Fibroblast of the aortic adventitia (primary cell): ENCODE measurements at places on chromosomes 5 and 9. TPM values are rescaled to one million over a fixed set of nuclear protein-coding genes. Genes with fewer than 3 reads are reported as not detected.

DNA sequence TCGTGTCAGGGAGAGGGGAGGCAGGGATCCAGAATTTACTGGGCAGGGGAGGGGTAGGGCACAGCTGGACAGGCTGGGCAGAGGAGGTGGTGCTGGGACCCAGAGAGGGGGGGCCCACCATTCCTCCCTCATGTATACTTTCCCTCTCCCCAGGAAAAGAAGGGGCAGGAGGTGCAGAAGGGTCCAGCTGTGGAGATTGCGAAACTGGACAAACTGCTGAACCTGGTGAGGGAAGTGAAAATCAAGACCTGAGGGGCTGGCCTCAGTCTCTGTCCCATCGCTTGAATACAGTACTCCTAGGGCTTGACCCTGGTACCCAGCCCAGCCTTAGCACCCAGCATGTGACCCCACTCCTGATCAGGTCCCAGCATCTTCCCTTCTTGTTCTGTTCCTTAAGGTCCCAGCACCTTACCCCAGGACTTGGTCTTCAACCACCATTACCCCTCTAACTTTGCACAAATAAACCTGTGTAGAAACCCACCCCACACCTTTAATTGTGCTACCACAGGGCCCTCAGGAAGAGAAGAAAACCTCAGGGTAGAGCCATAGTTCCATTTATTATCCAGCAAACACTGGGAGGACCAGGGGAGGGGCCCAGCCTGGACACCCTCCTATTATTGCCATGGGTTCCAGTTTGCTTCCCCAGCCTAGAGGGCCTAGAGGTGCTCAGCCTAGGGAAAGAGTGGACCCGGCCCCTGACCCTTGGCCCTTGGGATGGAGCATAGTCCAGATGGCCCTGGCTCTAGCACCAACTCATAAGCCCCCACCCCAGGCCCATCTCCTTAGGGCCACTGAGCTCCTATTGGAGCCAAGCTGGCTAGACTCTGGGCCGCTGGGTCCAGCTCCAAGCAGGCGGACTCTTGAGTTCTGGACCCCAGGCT lies 2.0 kb downstream of the ENHO start:
- DNase-seq = no peak

GRCh38 chr5:157779221-157779620 lies 35.7 kb downstream of the LSM11 start:
- no peak for DNase-seq

- peak; percentile 67 for DNase-seq
Measured at GRCh38 chr5:14901462-14902051, 30.0 kb upstream of the ANKH start.

- peak; percentile 9 for DNase-seq
Measured at GRCh38 chr9:107833295-107833694, 343.7 kb upstream of the KLF4 start.

DNA sequence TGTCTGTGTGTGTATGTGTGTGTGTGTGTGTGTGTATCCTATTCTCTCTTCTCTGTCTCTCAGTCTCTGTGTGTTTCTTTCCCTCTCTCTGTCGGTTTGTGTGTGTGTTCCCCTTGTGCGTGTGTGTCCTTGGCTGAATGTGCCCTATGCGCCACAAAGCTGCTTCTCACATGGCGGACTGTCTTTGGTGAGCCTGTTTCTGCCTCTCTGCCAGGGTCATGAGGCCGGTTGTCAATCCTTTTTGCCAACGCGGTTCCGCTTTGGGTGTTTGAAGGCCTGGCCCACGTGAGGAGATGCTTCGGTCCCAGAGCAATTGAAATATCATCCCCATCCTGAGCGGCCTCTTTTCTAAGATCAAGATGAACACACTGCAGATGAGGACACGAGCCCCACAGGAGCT lies 476.0 kb downstream of the SPATA31A7 start:
- DNase-seq = no peak

DNA sequence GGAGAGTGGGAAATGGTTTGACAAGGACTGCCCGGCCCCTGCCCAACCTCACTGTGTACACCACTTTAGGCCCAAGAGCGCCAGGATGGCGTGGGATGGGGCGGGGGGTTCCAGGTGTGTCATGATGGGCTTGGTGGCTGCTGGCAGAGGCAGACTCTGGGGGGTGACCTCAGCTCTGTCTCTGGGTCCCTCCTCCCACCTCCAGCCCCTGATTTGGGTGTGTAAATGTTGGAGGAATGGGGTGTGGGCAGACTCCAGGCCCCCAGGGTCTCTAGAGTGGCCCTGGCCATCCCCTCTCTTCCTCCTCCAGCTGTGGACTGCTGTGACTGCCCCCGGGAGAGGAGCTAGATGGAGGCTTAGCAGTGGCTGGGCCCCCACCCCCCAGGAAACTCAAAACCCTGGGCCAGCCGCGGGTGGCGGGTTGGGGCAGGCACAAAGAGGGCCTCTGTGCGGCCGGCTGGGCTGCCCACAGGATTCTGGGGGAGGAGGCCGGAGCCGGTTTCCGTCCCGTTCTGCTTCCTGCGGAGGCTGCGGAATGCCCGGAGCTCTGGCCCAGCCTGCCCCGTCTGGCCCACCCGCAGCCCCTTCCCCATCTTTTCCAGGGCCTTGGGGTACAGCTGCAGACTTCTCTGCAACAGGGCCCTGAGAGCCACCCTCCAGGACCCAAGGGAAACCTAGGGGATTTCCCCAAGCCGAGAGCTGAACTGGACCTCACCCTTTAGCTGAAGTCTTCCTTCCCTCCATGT lies 23.1 kb downstream of the CXXC5 start:
- no peak for DNase-seq

DDX4 gene
- total RNA-seq = not detected in 2 replicates

DNA sequence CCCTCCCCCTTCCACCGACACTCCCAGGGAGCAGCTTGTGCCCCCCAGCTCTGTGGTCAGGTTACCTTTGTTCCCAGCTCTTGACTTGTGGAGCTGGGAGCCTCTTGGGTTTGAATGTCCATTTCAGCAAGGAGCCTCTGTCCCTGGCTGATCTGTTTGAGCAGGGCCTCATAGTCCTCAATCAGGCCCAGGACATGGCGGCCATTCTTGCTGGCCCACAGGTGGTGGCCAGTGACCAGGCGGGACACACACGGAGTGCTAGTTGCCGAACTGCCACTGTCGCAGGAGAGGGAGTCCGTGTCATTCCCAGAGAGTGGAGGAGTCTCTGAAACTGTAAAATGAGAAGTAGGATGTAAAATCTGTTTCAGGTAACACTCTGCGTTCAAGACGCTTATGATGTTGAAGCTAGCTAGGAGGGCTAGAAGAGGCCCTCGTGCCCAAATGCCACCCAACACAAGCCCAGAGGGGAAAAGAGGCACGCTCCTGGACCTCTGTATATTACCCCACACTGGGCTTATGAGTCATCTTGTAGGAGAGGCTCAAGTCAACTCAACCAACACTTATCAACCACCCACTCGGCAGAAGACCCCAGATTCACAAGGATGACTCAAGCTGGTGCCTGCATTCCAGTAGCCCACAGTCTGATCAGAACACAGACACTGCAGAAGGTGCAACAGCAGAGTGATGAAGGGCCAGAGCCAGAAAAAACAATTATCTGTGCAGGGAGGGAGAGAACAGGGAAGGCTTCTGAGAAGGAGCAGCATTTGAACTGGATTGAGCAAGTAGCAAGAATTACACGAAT lies 177.0 kb downstream of the CDK5RAP2 start:
- peak; percentile 87 for DNase-seq

DNA sequence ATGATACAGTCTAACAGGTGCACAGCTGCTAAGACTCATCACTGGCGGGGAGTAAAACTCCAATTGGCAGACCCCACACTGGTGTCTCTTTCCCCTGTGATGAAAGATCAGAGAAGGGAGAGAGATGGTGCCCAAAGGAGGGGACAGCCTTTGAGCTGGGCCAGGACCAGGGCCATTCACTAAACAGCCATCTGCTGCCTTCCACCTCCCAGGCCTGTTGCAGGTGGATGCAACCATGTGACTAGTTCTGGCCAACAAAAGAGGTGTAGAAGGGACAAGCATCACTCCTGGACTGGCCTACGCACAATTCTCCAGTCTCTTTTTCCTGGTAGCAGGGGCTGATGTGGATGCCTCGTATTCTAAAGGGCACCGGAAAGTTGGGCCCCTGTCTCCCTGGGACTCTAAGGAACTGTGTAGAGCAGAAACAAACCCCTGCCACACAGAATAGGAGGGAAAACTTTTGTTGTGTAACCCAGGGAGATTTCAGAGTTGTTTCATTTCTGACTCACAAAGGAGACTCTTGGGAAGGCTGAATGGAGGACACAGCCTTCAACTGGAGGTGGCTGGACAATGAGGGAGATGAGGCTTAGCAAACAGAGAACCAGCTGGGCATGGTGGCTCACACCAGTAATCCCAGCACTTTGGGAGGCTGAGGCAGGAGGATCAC lies 26.9 kb downstream of the TNIP1 start:
- DNase-seq = no peak

DNA sequence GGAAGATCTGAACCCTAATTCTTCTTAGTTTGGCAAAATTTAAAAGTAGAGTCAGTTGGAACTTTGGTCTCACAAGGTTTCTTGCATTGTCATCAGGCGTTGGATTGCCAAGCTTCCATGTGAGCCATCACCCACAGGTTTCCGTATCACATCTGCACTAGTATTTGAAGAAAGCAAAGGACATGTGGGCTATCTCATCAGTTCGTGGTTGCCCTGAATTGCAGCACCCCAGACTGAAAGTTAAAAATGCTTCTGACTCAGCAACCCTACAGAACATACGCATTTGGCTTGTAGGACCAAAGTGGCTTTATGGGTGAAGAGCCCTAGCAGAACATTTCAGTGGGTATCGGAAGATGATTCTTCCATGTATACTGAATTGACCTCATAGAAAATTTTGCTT lies 358.0 kb downstream of the ENC1 start:
- DNase-seq = no peak

GRCh38 chr5:62720031-62720441 lies 141.4 kb downstream of the LRRC70 start:
- no peak for DNase-seq

RFK gene
- 9.6 and 28.7 TPM in 2 replicates for total RNA-seq

DNA sequence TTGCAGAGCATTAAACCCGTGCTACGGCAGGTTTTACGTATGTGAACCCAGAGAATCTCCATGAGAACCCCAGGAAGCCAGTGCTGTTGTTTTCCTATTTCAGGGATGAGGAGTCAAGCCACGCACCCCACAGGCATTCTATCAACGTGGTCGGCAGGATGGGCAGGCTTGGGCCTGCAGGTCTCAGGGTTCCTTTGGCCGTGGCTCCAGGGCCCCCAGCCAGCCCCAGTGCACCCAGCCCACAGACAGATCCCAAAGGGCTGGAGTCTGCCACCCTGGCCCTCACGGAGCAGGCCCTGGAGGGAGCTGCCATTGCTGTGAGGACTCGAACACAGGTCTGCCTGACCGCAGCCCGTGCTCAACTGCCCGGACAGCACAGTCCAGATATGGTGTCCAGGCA lies 77.1 kb upstream of the STXBP1 start:
- no peak for DNase-seq

DNA sequence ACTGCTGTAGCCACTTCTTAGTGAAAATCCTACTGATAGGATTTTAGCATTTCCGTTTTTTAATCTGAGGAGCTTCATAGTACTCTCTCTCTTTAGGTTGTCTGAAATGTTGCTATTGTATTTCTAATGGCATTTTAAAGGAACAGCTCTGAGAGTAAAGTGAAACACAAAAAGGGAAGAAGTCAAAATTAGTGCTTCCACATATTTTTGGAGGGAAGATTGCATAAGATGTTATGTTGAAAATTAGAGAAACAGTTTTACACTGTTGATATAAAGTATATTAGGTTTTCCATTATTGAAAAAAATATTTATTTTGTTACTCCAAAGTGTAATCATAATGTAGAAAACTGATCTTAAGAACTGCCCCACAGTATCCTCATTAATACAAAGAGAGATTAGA lies 525.1 kb downstream of the TAF11L14 start:
- no peak for DNase-seq

IFNB1 gene
- not detected in 2 replicates for total RNA-seq

DNA sequence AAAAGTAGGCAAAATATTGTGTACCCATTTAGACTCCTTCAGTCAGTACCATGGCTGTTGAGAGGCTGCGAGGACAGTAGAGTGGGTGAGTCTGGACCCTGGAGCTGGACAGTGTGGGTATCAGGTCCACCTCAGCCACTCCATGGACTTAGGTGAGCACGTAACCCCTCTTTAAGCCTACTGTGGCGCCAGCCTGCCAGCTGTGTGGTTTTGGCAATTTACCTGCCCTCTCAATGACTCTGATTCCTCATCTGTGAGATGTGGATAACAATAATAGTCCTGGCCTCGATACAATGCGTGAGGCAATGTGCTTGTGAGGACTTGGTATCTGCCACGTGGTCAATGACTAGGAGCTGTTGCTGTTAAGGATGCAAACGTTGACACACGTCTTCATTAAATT lies 17.9 kb downstream of the SLC1A3 start:
- no peak for DNase-seq

GRCh38 chr5:34538026-34538672 lies 118.0 kb upstream of the RAI14 start:
- DNase-seq = peak; percentile 48

- peak; percentile 8 for DNase-seq
Measured at GRCh38 chr5:7902201-7902600, 33.3 kb downstream of the MTRR start.

DNA sequence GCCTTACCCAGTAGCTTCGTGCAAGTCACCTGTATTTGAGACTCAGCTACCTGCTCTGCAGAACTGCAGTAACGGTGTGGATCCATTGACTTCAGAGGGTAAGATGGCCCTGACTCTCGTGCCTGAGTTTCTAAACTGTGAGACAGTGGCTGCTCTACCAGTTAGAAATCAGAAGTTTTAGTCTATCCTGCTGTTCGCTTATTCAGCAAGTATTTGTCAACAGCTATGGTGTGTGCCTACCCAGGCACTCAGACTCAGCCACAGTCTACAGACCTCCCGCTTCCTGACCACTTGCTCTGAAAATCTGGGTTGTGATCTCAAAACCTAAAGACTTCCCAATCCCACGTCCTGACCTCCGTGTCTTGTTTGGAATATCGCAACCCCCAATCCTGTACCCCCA lies 13.5 kb downstream of the AQP3 start:
- DNase-seq = no peak

GRCh38 chr9:131008563-131008908 lies 438 bp upstream of the LAMC3 start:
- no peak for DNase-seq

GRCh38 chr9:13437866-13438265 lies 158.4 kb upstream of the MPDZ start:
- DNase-seq = no peak

IRX1 gene
- 7.9 and 8.0 TPM in 2 replicates for total RNA-seq

GRCh38 chr5:39176759-39177630 lies 42.4 kb downstream of the FYB1 start:
- no peak for DNase-seq

- peak; percentile 19 for DNase-seq
Measured at GRCh38 chr5:43367909-43368669, 44.1 kb downstream of the CCL28 start.

PCDHB14 gene
- total RNA-seq = 0.45 and 0.74 TPM in 2 replicates

ROPN1L gene
- 0.63 TPM in 1 of 2 replicates, not detected in the other for total RNA-seq

GRCh38 chr5:94254214-94254613 lies 364.2 kb downstream of the KIAA0825 start:
- no peak for DNase-seq

EMB gene
- 0.16 and 13.2 TPM in 2 replicates for total RNA-seq

DNA sequence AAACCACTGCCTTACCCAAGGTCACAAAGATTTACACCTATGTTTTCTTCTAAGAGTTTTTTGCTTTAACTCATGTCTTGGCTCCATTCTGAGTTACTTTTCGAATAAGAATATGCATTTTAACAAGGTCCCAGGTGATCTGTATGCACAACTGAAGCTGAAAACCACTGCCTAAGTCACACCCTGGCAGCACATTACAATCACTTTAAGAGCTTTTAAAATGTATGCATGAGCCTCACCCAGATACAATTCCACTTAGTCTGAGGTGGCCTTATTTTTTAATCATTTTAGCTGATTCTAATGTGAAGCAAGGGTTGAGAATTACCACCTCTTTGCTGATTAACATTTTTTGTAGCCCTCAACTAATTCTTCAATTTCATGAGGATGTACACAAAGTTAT lies 29.5 kb downstream of the IDNK start:
- DNase-seq = no peak

FOXD4 gene
- total RNA-seq = 0.27 TPM in 1 of 2 replicates, not detected in the other
